Left renal cortex interstitium (tissue), 4 donors: ENCODE measurements at places on chromosomes 2 and 18.

- DNase-seq, result no peak
Measured at GRCh38 chr18:3603421-3604234, 153.7 kb downstream of the TGIF1 start.

DNA sequence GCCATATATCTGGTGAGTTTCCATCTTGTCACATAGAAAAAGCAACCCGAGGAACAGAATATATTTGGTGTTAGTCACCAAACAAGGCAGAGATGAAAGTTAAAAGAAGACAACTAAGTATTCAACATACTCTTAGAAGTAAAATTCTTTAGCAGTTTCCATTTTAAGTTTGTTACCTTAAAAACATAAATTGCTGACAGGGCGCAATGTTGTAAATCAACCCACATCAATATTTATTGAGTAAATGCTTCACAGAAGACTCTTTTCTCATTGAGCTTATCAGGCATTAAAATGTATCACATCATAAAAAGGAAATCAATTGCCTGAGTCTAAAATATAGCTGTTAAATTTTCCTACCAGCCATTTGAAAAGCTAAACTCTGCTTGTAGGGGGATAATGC, 603.0 kb downstream of the FBXO15 start:
- DNase-seq, result no peak

- DNase-seq, result no peak
Measured at GRCh38 chr2:218711550-218711929, 905 bp downstream of the TTLL4 start.

DNA sequence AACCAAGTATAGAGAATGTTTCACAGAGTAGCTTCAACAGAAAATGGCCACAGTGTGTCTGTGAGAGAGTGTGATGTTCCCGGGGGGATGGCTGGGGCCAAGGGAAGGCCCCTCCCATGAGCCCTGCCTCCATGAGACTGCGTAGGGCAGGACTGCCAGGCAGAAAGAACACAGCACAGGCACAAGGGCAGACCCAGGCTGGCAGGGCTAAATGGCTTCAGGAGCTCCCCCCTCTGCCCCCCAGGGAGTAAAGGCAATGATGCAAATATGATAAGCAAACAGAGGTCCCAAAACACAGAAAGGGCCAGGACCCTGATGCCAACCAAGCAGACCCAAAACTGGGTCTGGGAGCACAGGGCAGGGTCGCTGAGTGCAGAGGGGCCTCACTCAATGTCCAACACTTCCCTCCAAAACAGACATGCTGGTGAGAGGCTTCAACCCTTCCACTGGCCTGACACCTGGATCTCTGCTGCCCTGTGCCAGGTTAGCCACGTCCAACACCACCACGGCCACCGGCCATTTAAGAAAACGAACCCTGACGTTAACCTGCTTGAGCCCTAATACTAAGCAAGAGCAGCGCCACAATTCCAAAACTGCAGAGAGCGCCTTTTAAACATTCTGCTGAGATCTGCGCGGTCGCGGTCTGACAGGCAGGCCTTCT, 90.3 kb downstream of the HDAC4 start:
- DNase-seq, result no peak

DNA sequence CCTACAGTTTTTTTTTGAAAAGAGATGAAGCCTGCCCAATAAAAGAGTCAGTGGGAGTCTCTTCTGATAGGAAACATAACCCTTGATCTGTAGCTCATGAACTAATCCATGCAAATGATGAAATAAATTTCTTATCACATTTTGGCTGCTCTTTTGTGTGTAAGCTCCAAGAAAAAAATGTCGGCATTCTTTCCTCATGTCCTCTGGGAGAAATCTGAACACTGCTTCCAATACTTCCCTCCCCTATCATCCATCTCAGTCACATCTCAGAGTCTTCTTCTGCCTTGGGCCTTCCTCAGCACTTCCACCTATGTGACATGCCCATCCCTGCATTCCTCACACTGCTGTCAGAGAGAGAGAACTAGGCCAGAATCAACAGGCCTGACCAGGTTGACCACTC, 395.7 kb upstream of the ST6GAL2 start:
- no peak for DNase-seq

- no peak for DNase-seq
Measured at GRCh38 chr18:23951206-23951605, 63.3 kb upstream of the TTC39C start.

DNA sequence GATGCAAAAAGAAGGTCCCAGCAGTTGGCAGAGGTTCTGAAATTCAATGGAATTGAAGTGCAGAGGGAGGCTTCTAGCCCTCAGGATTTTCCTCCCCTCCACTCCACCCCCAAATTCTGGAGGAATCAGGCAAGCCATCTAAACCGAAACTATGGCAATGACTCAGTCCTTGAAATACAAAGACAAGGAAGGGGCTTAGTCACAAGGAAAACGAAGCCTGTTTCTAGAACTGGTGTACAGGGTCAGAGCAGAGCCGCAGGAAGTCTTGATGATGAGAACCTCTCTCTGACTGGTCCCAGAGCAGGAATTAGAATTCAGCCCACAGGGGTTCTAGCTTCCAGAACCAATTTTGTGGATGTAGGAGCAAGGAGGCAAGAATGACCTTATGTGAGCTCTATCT, 111.7 kb upstream of the SCN1A start:
- DNase-seq, result no peak
